ENCODE measurements at places on chromosomes 12 and 14.
A peak's percentile ranks its signal among the peaks of the same experiment; 100 is the strongest.

- DNase-seq = no peak
Observed at GRCh38 chr14:105490267-105490571, 827 bp upstream of the TEDC1 start.

DNA sequence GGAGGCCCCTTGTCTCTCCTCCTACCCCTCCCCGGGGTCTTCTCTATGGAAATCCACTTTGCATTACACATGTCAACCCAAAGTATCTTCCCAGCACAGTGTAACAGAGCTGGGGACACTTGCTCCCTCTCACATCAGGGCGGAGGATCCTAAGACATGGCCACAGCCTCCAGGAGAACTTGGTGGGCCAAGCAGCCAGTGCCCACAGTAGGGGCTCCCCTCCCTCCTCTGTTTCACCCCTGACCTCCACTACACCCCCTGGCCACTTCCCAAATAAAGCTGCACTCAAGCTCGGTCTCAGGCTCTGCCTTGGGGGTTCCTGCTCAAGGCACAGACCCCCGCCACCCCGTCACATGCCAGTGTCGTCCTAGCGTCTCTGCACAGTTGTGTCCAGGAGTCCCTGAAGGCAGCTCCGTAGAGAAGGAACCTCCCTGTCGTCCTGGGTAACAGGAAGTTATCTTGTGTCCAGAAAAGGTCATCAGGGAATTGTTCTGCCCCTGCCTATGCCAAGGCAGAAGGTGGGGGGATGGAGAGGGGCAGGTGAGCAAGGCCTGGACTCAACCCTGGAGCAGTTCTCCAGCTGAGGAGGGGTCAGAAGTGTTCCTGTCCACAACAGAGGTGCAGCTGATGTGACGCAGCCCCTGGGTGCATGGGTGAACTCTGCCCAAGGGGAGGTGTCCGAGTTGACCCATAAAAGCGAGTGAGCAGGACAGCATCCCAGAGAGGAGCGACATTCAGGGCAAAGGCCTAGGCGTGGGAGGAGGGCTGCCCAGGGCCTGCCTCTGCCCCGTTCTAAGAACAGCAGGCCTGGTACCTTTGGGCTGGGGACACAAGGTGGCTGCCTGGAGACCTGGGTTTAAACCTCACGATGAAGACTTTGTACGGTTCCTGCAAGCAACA lies 25.5 kb downstream of the DIO3 start:
- DNase-seq = no peak

DNA sequence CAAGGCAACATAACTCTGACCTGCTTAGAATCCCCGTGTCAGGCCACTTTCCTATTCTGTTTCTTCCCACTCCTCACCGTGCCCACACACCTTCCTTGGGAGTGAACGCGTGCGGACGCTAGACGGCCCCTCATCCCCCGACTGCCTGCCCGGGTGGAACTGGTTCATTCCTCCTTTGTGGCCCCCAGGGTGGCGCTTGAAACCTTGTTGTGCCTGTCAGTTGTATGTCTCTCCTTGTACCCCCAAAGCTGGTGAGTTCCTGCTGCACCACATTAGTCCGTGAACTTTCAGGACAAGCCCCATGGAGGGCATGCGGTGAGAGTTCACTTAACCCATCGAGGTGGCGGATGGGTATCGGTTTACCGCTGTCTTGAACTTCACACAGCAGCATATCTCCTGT lies 46.7 kb downstream of the SSH1 start:
- DNase-seq = no peak

DNA sequence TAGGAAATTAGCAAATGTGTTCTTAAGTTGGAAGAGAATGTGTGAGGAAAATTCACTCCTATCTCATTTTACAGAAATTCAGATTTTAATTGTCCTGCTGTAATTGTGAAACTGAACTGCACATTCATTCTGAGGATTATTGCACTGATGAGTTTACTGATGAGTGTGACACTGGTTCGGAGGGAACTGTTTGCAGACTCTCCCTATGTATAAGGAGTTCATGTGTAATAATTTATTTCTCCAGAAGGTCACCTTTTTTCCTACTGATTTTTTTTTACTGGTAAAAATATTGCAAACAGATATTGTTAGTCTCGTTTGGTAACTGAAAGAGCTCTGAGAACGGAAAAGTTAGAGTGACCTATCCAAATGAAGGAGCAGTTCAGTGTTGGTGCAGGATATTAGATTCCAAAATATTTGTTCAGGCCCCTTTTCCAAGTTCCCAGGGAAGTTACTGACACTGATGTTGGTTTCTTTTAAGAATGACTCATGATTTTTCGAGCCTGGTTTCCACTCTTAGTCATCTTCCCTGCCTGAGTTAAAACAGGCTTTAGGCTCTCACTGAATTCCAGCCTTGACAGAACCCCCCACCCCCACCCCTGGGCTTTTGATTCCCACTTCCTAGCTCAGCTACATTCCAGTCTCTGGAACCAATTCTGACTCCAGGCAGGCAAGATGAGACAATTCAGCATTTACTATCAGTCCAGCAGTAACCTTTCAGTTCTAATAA lies 18.4 kb downstream of the ANO6 start:
- peak; percentile 21 for DNase-seq

DNA sequence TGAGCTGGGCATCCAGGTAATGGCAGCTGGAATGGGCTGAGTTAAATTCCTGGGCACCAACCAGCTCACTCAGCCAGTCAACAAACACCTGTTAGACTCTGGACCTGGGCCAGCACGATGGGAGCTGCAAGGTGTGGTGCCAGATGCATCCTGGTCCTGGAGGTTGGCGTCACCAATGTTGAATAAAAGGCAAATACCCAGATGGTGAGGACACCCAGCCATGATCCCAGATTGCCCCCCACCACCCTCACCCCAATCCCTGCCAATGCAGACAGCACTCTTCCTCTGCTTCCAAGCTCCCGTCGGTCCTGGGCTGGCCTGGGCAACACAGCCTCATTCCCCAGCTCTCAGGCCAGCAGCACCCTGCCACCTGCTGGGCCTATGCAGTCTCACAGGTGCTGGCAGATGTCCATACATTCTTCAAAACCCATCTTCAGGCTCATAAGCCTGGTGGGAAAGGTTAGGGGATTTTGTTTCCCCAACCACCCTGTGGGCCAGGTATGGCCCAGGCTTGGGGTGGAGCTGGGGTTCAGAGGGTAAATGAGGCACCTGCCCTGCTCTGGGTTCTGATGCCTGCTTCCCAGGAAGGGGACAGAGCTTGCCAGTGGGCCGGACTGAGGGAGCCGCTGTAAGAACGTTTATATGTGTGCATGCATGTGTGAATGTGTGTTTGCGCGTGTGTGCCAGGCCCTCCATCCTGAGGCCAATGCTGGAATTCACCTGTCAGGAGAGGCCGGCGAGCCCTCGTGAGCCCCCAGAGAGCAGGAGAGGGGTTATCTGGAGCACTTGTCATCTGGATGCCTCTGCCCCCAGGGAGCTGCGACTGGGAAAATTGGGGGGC lies 58.0 kb downstream of the LGMN start:
- no peak for DNase-seq

DNA sequence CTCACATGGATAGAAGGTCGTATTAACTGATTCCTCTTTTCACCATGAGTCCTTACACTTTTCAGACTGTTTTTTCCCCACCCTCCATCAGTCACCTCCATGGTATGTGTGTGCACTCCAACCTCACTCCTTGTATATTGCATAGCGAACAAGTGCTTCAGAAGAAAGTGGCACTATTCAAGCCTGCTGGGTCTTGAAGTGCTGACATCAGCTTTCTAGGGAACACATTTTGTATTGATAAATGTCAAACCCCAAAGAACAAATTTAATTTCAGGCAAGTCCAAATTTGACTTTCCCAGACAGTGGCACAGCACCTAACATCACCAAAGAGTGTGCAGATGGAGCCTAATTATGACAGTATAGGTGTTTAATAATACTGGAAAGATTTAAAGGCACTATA lies 617.4 kb upstream of the STXBP6 start:
- DNase-seq = no peak

- no peak for DNase-seq
Observed at GRCh38 chr12:121279071-121279375, 17.5 kb downstream of the CAMKK2 start.

DNA sequence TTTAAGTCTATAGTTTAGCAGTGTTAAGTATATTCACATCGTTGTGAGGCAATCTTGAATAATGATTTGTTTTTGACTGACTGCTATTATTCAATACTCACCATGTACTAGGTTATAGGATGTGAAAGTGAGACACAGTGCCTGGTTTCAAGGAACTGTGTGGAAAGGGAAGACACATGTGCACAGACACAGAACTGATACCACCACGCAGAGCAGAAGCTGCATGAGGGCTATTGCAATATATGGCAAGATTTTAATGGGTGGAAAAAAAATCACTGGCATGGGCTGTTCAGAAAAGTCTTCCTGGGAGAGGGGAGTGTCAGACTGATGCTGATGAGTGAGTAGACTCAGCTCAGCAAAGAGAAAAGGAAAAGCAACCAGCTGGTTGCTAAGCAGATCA lies 10.4 kb downstream of the SLC7A8 start:
- no peak for DNase-seq

DNA sequence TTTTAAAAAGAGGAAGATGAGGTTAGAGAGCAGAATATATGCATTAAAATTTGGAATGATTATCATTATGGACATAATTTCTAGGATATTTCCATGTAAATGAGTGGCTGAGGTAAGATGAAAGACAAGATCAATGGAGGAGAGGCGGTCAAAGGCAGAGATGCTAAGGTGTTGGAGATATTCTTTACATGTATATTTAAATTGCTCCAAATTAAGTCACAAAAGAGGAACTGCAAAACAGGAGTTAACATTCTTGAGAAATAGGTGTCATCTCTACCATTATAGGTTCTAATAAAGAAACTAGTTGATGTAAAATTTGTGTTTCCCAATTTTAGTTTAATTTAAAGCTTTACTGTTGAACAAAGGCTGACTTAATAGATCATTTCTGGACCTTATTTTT lies 268.5 kb upstream of the PPFIA2 start:
- no peak for DNase-seq

- DNase-seq = peak; percentile 48
Observed at GRCh38 chr12:53287741-53288216, 7.6 kb upstream of the PFDN5 start.

GRCh38 chr12:99910342-99910741 lies 74.4 kb downstream of the ANKS1B start:
- DNase-seq = no peak

All from globus pallidus (tissue), 1 donor.